ENCODE measurements at places on chromosomes 1 and 21.

- no peak for DNase-seq
These were observed 259.1 kb downstream of the DSCAM start for GRCh38 chr21:40587736-40588346.

DNA sequence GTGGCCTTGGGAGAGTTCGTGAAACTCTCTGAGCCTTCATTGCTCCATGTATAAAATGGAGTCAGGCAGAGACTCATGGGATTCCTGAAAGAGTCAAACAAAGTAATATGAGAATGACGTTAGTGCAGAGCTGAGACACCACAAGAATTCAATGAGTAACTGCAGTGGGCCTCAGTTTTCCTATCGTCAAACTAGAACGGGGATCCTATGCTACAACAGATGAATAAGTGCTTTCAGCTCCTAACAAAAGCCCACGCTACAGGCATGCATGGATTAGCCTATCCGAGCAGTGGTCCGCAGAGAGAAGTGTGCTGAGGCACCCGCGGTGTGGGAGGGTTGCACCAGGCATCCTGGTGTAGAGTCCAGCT, 124.7 kb downstream of the SYF2 start:
- no peak for DNase-seq

GRCh38 chr1:59295618-59296017, 1.3 kb upstream of the FGGY start:
- no peak for DNase-seq

GRCh38 chr1:31248276-31248675, 8.6 kb upstream of the NKAIN1 start:
- DNase-seq, result no peak

GRCh38 chr1:226661965-226662364, 77.1 kb downstream of the ITPKB start:
- no peak for DNase-seq

DNA sequence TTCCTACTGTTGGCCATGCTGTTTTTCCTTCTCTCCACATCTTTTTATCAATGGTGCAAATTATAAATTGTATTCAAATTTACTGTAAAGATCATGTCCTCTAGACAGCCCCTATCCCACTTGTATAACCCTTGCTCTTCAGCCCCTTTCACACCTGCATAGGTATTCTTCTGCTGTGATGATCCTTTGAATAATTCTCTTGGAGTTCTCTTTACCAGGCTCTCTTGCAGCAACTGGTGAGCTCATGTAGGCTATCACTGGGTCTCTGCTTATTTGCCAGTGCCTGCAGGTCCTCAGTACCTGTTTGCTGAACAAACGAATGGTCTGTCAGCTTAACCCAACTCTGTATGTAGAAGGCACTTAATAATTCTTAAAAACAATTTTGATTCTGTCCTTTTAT, 8.2 kb downstream of the PTPRC start:
- peak; percentile 46 for DNase-seq

DNA sequence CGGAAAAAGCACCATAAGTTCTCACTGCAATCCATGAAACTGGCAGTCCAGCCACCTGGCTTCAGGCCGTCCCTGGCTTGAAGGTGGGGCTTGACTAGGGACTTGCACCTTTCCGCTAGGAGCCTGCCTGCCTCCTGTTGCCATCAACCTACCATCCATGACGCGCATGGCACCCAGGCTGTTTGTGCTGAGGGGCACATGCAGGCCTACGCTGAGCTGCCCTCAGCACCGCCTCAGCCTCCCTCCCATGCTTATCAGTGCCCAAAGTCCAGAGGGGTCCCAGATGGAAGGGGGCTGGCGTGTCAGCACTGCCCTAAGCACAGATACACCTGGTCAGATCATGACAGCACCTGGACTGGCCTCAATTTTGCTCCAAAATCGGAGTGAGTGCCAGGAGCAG, 190.2 kb upstream of the LYPLAL1 start:
- DNase-seq, result no peak

GRCh38 chr1:242872521-242872920, 348.0 kb upstream of the PLD5 start:
- no peak for DNase-seq

DNA sequence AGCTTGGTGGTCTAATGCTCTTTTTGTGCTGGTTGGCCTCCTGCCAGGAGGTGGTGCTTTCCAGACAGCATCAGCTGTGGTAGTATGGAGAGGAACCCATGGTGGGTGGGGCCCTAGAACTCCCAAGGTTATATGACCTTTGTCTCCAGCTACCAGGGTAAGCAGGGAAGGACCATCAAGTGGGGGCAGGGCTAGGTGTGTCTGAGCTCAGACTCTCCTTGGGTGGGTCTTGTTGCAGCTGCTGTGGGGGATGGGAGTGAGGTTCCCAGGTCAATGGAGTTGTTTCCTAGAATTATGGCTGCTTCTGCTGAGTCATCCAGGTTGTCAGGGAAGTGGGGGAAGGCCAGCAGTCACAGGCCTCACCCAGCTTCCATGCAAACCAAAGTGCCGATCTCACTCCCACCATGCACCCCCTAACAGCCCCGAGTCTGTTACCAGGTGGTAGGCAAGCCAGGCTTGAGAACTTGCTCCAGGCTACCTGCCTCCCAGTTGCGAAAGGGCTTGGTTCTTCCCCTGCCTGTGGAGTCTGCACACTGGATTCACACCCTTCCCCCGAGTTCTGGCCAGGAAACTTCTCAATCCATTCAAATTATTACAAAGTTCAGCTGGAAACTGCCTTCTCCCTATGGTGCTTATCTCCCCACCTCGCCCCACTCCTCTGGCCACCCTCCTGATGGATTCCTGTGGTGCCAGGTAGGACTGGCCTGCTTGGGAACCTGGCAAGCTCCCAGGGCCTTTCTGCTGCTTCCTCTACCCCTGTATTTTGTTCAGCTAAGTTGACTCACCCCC, 37.8 kb downstream of the DRAM2 start:
- DNase-seq, result no peak

- no peak for DNase-seq
These were observed 792.9 kb upstream of the ADAMTS5 start for GRCh38 chr21:27759820-27760219.

- DNase-seq, result no peak
These were observed 13.9 kb downstream of the OR14I1 start for GRCh38 chr1:248688527-248689298.

- no peak for DNase-seq
These were observed 38.3 kb downstream of the PHC2 start for GRCh38 chr1:33392639-33393038.

- DNase-seq, result no peak
These were observed 102.4 kb downstream of the FAF1 start for GRCh38 chr1:50857702-50858101.

DNA sequence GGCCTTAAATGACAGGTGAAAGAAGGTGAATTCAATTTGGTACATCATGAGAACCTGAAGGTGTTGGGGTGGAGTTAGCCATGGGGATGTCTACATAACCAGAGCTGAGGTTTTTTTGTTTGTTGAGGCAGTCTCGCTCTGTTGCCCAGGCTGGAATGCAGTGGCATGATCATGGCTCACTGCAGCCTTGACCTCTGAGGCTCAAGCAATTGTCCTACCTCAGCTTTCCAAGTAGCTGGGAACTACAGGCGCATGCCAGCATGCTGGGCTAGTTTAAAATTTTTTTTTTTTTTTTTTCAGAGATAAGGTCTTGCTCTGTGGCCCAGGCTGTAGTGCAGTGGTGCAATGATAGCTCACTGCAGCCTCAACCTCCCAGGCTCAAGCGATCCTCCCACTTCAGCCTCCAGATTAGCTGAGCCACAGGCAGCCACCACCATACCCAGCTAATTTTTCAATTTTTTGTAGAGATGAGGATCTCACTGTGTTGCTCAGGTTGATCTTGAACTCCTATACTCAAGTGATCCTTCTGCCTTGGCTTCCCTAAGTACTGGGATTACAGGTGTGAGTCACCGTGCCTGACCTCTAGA, 1.9 kb upstream of the MPZ start:
- no peak for DNase-seq

- DNase-seq, result no peak
These were observed 18.1 kb upstream of the ZBTB8A start for GRCh38 chr1:32521165-32521564.

- no peak for DNase-seq
These were observed 43.1 kb upstream of the CXADR start for GRCh38 chr21:17469727-17470126.

- no peak for DNase-seq
These were observed 177.4 kb downstream of the LBR start for GRCh38 chr1:225250432-225250831.

GRCh38 chr1:177311111-177311510, 140.4 kb downstream of the BRINP2 start:
- no peak for DNase-seq

- DNase-seq, result peak; percentile 48
These were observed 732 bp downstream of the ABCG1 start for GRCh38 chr21:42219606-42220137.

DNA sequence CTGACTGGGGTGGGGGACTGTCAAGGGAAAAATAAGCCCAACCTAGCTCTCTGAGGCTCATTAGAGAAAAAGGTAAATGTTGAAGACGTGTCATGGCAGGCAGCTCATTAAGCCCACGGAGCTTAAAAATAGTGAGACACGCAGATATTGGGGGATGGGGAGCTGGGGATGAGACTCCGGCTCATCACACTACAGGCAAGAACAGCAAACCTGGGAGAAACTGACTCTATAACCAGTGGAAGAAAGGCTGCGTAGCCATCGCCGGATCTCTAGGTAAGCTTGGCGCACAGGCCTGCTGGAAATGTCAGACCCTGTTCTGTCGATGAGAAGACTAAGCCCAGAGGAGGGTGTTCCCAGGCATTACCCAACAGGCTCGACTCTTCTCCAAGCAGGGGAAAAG, 78.0 kb downstream of the SYT2 start:
- no peak for DNase-seq

DNA sequence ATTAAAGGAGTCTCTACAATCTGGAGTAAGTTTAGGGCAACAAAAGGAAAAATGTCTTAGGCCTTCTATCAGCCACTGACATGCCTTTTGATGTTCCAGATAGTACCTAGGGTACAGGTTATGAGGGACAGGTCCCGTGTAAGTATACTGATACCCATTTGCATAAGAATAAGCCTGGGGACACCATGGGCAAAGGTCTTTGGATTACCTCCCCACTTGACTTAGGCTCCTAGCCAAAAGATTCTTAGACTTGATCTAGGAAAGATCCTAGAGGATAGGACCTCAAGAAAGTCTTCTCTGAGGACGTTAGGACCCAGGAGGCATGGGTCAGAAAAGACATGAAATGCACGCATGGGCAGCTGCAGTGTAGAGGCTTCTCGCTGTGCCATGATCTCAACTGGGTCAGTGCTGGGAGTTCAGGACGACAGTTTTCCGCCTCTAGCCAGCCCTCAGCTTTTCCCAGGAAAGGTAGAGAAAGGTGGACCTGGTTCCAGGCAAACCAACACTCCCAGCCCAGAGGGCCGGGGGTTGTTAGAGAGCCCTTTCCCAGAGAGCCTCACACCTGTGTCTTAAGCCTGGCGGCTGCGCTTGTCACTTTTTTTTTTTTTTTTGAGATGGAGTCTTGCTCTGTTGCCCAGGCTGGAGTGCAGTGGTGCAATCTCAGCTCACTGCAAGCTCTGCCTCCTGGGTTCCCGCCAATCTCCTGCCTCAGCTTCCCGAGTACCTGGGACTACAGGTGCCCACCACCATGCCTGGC, 26.6 kb downstream of the MSTO1 start:
- no peak for DNase-seq

DNA sequence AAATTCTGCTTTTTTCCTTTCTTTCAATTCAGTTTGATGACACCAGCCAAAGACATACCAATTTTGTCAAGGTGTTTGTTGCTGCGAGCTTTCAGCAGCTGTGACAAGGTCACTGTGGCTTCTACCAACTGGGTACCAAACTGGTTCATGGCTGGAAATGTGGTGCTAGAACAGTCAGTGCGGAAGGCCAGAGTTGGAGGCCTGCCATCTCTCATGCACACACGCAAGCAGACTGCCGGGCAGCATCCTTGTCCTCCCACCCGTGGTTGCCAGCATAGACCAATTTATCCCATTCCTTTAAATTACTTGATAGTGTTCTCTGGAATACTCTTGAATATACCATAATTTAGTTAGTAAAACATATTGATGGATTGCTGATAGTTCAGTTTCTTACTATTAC, 79.9 kb upstream of the GPR52 start:
- no peak for DNase-seq

GRCh38 chr1:111506561-111506960, 3.1 kb upstream of the ADORA3 start:
- DNase-seq, result no peak

DNA sequence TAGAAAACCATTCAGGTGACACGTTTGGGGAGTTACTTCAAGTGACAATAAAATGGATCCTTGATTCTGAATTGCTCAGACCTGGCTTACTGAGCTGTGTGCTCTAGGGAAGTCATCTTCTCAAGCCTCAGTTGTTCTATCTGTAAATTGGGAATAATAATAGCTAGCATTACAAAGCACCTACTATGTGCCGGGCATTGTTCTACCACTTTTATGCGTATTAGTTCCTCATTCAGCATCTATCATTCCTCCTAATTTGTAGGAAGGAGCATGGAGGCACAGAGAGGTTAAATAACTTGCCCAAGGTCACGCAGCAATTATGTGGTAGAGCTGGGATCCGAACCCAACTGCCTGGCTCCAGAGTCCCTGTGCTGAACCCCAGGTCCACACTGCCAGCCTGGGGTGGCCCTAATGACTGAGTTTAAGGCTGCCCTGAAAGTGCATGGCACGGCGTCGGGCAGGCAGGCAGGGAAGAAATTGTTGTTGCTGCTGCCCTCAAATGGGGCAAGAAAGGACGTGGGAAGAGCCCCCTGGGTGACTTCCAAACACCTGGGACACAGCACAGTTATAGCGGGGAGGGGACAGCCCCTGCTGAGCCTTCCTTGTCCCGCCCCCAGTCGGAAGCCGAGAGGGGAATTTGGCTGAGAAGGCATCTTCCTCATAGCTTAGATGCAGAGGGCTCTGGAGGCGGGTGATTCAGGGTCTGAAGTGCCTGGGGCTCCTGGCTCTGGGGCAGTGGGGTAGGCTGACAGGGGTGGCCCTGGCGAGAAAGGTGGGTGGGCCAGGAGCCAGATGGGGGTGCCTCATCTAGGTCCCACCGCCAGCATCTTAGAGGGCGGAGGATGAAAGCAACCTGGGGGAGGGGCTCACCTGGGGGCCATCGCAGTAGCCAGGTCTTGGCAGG, 86.5 kb upstream of the IFFO2 start:
- peak; percentile 60 for DNase-seq

- no peak for DNase-seq
These were observed 15.2 kb upstream of the HMCN1 start for GRCh38 chr1:185719021-185719420.
